ENCODE measurements at places on chromosomes 1 and 21.

DNA sequence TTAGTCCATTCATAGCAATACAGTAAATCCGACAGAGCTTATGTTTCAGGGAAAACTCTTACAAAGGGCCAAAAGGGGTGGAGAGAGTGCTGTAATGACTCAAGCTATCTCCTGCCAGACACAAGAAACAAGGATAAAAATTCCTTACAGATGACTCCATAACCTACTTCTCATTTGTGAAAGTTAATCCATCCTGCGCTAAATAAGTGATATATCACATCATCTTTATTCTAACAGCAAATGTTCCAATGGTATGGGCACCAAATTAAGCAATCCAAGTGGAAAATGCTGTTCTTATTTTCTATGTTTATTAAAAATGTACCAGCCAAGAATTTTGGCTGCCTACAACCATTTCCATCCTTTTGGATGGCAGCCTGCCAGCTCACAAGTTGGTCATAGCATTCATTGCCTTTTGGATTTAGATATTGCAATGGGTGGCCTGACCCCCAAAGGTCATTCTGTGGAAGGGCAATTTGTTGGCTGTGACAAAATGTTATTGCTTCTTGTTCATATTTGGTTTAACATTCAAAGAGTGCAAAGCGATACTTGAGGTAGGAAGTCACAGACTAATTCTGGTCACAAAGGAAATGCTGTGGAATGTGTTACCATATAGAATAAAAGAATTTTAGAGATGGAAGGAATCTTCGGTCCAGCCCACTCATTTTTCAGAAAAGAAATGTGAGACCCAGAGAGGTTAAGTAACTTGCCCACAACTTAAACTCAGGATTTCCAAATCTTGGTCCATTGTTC, 2.8 kb upstream of the ENAH start:
- DNase-seq: peak; percentile 87

GRCh38 chr1:15994590-15995351, 9.3 kb upstream of the SRARP start:
- DNase-seq: peak; percentile 40

DNA sequence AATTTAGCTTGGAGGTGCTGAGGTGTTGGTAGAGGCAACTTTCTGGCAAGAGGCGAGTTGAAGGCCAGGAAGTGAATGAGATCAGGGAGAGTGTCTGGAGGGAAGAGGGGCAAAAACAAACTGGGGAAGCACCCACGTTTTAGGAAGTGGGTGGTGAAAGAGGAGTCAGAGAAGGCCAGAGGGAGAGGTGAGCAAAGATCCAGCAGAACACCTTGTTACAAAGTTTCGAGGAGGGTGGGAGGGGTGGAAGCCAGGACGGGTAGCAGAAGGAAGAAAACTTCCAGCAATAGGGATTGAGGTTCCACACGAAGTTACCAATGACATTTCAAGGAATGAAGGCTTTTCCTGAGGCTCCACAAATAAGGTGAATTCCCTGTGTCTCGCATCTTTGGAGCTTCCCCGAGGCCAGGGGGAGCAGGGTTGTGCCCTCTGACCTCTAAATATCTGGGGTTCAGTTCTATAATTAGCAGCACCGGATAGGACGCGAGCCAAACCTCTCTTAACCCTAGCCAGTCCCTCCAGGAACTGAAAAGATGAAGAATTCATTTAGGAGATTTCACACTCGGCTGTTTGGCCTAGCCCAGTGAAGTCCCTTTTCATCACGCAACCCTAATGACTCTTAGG, 578 bp upstream of the SESN2 start:
- peak; percentile 8 for DNase-seq

GRCh38 chr1:19597496-19598309, 46.4 kb upstream of the NBL1 start:
- peak; percentile 30 for DNase-seq

Data from hindlimb muscle (tissue), 1 donor.